ENCODE measurements at places on chromosomes 1 and 21.
A peak's percentile ranks its signal among the peaks of the same experiment; 100 is the strongest.

- DNase-seq, result no peak
These were observed 298.8 kb downstream of the TGFB2 start for GRCh38 chr1:218643926-218644325.

DNA sequence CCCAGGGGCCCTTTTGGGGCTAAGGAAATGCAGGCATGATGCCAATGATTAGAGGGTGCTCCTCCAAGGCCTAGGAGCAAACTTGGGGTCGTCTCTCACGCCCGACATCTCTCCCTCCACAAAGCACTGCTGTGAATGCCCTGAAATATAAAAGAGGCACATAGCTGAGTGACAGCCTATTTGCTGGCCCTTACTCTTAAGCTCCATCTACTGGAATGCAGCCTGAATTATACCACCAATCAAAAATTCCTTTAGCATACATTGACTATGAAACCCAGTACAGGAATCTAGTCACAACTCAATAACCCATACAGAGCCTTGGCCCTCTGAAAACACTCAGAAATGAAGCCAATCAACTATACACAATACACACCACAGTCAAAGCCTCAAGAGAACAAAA lies 105.5 kb downstream of the LRIG2 start:
- peak; percentile 36 for DNase-seq

GRCh38 chr21:26794597-26795411 lies 50.4 kb downstream of the ADAMTS1 start:
- DNase-seq, result peak; percentile 43

GRCh38 chr1:109542657-109543056 lies 3.0 kb downstream of the GPR61 start:
- DNase-seq, result no peak

DNA sequence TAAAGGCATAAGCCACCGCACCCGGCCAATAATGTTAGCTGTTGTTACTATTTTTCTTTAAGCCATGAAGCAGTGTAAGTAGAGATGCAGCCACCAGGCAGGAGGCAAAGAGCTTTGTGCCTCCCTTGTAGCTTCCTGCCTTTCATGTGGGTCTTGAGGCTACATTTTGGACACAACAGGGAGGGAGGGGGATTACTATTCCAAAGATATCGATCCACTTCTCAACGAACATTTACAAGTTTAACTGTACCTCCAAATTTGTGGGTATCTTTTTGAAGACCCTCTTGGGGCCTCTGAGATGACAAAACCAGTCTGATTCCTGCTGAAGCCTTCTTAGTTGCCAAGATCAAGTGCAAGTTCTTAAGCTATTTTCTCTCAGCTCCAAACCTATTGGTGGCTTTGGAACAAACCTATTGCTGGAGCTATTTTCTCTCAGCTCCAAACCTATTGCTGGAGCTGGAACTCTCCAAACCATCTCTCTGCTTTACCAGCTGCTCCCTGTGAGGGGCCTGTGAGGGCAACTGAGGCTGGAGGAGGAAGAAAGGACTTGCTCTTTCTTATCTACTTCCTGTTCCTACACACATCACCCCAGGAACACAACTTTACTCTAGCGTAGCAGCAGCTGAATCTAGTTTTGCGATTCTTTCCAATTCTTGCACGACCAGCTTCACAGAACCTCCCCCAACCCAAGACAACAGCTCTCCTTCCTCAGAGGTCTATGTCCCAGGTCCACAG lies 16.1 kb upstream of the RCAN3 start:
- DNase-seq, result no peak

DNA sequence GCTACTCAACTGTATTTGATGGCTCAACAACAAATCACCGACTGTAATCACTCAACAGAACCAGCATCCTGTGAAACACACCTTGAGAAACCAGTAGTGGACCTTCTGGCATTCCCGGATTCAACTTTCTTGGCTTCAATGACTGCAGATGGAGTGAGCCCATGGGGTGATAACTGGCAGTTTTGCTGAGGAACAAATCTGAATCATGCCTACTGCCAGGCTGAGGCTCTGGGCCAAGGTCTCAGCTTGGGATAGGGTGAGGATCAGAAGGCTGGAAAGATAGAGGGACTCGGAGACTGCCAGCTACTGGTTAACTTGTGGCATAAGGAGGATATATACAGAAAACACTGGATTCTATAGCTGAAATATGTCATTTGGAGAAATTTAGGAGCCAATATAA lies 63.5 kb upstream of the DIRAS3 start:
- no peak for DNase-seq

GRCh38 chr21:26169611-26170470 lies 729 bp downstream of the APP start:
- peak; percentile 67 for DNase-seq

Measured in choroid plexus epithelial cell (primary cell).